ENCODE measurements at places on chromosomes 11 and 22.

DNA sequence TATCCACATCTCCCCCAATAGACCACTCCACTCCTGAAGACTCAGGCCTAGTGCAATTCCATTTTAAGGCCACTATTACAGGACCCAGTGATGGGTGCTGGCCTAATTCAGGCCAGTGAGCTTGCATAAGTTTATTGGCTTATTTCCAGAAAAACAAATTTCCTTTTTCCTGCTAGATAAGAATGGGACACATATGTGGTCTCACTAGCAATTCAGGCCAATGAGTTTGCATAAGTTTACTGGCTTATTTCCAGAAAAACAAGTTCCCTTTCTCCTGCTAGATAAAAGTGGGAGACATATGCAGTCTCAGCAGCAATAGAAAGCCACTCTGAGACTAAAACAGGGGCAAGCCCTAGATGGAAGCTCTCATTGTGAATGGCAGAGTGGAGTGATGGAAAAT lies 22.4 kb downstream of the ADM start:
- ATAC-seq = no peak

GRCh38 chr22:46884365-46884764 lies 121.9 kb downstream of the TBC1D22A start:
- ATAC-seq = no peak

- ATAC-seq = no peak
These were observed 52.8 kb downstream of the FAM76B start for GRCh38 chr11:95736809-95737208.

DNA sequence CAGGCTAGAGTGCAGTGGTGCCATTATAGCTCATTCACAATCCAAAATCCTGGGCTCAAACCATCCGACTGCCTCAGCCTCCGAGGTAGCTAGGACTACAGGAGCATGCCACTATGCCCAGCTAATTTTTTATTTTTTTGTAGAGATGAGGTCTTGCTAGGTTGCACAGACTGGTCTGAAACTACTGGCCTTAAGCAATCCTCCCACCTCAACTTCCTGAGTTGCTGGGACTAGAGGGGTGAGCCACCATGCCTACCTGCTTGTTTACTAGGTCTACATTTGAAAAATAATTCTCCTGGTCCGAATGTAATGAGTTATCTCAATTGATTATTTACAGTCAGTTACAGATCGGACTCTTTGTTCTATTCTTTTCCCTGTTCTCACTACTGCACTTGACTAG lies 22.0 kb downstream of the TAF1D start:
- no peak for ATAC-seq

GRCh38 chr11:16114978-16115871 lies 241.1 kb downstream of the SOX6 start:
- no peak for ATAC-seq

GRCh38 chr11:44602891-44603310 lies 37.4 kb downstream of the CD82 start:
- peak; percentile 60 for ATAC-seq

GRCh38 chr22:47446331-47446730 lies 683.9 kb downstream of the TBC1D22A start:
- ATAC-seq = no peak

GRCh38 chr11:41522391-41522790 lies 62.9 kb upstream of the LRRC4C start:
- ATAC-seq = no peak

GRCh38 chr22:40014667-40015248 lies 20.0 kb downstream of the FAM83F start:
- no peak for ATAC-seq

GRCh38 chr22:46561435-46561905 lies 24.1 kb upstream of the CELSR1 start:
- ATAC-seq = peak; percentile 61

DNA sequence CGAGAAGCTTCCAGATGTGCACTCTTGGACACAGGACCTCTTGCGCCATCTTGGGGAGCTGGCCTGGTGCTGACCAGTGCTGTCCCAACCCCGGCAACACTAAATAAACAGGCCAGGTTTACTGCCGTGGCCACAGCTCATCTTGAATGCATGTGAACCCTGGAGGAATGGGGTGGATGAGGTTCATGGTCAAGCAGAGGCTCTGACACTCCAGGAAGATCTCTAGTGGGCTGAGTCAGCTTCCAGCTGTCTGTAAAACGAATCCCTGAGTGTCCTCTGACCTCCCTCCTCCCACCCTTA lies 51.8 kb downstream of the ALX4 start:
- no peak for ATAC-seq

DNA sequence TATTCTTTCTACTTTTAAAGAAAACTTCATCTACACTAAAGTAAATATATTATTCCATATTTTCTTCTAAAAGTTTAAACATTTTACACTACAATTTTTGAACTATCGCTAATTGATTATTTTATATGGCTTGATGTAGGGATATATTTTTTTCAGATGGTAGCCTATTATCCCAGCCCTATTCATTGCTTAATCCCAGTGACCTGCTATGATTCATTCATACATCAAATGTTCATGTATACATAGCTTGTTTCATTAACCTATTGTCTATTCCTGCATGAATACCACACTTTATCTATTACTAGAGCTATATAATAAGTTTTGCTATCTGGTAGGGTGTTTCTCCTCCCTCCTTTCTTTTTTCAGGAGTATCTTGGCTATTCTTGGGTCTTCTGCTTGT lies 5.0 kb upstream of the ROBO4 start:
- ATAC-seq = no peak

- no peak for ATAC-seq
These were observed 223.4 kb upstream of the ZBED5 start for GRCh38 chr11:11081288-11081687.

DNA sequence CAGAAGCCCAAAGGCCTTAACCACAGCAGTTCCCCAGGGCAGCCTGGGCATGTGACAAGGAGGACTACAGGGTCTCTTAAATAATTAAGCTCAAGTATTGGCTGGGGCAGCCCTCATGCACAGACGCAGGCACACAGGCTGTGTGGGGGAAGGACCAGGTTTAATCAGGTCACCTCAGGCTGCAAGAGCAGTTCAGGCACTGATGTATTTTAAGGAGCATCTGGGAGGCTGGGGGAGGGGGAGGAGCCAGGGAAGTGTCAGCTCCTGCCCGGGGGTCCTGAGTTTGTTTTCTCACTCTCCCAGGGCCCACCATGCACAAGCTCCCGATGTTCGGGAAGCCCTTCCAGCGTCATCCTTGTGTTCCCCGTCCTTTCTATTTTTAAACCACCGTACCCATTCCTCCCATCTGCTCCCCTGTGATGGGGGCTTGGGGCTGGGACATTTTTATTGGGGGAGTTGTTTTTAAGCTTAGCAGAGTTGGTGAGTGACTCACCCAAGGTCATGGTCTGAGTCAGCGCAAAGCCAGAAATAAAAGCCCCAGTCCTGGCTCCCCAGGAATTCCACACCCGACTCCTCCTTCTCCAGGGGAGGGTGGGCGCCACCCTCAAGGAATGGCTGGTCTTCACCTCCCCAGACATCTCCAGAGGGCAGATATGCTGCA lies 2.4 kb downstream of the CSDC2 start:
- ATAC-seq = peak; percentile 49

DNA sequence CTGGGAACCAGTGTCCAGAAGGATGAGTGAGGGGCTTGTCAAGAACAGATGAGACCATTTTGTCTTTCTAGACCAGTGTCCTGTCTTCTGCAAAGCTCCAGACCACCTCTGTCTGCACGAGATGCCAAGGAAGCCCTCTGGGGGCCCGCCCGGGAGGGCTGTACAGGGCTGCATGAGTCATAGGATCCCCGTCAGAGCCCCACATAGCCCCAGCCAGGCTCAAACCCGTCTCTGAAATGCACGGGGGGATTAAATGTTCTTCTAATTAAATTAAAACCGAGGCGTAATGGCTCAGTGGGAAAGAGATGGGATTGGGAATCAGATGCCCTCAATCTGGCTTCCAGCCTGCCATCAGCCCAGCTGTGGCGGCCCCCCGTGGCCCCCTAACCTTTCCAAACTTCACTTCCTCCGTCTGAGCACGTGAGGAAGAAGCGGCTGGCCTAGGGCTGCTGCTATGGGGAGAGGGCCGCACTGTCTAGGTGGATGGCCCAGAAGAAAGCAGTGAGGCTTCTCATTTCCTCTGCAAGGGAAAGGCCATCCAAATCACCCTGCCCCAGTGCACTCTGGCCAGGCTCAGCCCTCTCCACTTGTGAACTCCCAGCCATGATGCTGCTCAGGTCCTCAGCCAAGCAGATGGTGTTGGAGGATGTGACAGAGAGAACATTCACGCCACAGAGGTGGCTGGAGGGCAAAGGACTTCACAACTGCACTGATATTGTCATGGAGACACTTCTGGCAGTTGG lies 32.8 kb downstream of the KCNQ1OT1 start:
- ATAC-seq = no peak

- peak; percentile 75 for ATAC-seq
These were observed 55.3 kb upstream of the BMAL1 start for GRCh38 chr11:13222285-13222684.

GRCh38 chr11:15275141-15275540 lies 160.4 kb downstream of the INSC start:
- no peak for ATAC-seq

DNA sequence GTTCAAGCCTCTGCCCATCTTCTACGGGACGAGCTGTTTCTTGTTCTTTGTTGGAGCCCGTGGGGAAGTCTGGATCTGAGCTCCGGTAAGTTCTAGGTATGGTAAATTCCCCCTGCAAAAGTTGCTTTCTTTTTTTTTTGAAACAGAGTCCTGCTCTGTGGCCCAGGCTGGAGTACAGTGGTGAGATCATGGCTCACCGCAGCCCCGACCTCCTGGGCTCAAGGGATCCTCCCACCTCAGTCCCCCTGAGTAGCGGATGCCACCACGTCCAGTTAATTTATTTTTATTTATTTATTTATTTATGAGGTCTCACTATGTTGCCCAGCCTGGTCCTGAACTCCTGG lies 35.5 kb upstream of the MOB2 start:
- ATAC-seq = no peak
